AG08395 (cell line): ENCODE measurements at places on chromosomes 3 and 15.
A peak's percentile ranks its signal among the peaks of the same experiment; 100 is the strongest.

- DNase-seq = no peak
Measured at GRCh38 chr15:80066912-80067311, 7.4 kb downstream of the ZFAND6 start.

DNA sequence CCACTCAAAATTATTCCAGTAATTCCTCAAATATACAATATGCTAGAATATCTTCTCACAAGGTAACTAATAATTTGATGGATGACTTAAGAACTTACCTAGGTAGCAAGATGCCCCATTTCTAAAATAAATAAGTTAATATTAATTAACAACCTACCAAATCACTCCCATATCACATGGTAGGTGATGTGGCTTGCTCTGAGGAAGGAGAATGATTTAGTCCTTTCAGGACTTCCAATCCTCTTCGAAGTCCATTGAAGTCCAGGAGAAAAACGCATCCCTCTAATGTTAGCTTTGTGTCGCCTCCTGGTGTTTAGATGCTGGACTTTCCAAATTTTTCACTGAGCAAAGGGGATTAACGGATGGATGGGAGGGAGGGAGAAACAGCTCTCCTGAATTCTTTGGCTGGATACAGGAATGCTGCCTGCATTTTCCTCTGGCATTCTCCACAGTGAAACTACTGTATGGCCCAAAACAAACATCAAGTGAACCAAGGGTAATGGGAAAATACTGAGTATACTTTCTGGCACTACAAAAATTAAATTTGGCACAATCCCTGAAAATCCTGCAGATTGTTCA lies 58.6 kb downstream of the PRICKLE2 start:
- no peak for DNase-seq

DNA sequence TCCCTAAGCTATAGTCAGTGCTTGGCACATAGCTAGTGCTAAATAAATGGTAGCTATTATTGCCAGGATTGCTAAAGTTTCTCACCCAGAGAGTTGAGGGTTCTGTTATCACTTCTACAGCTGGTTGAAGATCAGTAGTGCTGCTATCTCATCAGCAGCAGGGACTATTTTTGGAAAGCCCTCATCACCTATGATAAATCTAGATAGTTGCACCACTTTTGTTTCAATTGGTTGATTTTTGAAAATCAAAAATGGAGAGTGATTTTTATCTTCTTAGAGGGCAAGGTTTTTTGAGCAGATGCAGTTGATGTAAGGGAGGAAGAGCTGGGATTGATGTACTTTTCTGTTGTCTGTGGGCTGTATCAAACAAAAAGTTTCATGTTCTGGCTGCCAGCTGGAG lies 101.6 kb downstream of the ST6GAL1 start:
- DNase-seq = no peak

GRCh38 chr3:9473496-9474065 lies 76.2 kb downstream of the SETD5 start:
- DNase-seq = no peak

- no peak for DNase-seq
Measured at GRCh38 chr3:172218350-172219323, 179.3 kb downstream of the FNDC3B start.

DNA sequence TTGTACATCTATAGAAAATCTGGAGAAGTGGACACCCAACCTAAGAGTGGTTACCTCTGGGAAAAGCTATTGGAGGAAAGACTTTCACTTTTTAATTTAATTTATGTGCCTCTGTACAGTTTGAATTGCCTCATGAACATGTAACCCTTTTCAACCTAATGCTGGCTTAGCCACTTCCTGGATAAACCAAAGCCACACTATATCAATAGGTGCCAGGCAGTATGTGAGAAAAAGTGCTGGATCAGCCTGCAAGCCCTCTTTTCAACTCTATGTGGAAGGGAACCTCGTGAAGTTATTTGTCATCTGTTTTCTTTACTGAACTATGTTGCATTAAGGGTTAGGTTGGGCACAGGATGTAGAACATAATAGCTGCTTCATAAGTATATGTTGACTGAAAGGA lies 9.3 kb upstream of the TOPAZ1 start:
- no peak for DNase-seq

GRCh38 chr3:23754215-23754614 lies 51.5 kb upstream of the UBE2E1 start:
- no peak for DNase-seq

- peak; percentile 93 for DNase-seq
Measured at GRCh38 chr15:51227940-51228732, 110.3 kb downstream of the CYP19A1 start.

DNA sequence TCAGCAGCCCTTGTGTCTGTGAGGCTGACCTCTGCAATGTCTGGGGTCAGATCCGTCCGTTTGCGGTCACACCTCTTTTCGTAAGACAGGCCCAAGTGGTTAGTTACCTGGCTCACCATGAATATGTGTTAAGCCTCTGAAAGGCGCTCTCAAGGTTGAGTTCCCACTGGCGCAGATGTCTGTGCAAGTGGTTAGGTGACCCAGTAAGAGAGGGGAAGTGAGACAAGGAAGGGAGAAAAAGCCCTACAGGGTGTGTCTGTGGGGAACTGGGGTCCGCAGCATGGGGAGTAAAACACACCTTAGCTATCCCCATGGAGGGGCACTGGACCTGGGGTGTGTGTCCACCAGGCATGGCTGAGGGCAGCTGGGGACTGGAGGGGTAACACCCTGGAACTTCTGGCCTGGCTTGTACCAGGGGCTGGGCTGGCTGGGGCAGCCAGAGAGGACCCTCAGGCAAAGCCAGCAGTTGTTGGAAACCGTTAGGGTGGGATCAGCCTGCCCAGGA lies 391.6 kb upstream of the PROK2 start:
- DNase-seq = no peak

DNA sequence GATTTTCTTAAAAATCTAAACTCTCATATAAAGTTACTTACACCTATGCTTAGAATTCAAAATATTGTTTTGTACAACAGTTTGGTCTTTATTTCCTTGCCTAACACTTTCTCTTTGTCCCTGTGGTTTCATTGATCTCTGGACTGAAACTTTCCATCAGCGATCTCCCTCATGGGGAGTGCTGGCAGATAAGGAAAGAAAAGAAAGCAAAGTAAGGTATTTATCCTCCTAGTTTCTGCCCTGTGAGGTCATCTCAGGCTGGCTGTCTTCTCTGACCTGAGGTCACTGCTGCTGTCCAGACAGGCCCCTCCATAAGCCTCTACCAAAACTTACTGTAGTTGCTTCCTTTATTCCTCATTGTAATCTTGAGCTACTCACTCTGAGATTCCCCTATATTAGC lies 57.9 kb upstream of the EPHA6 start:
- DNase-seq = no peak

GRCh38 chr3:1971780-1972179 lies 126.9 kb upstream of the CNTN4 start:
- no peak for DNase-seq

DNA sequence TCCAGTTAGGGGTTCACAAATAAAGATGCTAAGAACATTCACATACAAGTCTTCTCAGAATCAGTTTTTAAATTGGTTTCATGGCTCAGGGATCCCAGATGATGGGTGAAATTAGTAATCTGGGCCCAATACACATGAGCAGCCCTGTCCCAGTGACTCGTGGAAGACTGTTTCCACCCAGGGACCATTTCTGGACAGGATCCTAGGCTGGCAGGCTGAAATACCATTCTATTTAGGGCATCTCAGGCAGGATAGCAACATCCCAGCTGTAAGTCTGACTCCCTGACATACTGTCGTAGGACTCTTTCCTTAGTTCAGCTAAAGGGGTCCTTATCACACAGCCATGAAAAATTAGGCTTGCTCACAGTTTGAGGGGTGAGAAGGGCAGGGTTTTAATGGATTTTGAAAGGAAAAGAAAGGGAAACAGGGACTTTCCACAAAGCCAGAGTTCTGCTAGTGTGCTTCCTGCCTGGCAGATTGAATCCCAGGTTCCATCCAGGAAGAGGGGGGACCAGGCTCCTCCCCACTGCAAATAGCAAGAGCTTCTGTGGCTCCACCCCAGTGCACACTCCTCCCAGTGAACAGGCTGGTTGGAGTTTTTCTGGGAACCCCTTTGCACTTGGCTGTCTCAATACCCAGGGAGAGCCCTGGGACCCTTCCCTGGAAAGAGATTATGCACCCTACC lies 41.3 kb upstream of the LYZL4 start:
- no peak for DNase-seq

GRCh38 chr15:98347866-98348265 lies 300.5 kb upstream of the IGF1R start:
- DNase-seq = no peak

DNA sequence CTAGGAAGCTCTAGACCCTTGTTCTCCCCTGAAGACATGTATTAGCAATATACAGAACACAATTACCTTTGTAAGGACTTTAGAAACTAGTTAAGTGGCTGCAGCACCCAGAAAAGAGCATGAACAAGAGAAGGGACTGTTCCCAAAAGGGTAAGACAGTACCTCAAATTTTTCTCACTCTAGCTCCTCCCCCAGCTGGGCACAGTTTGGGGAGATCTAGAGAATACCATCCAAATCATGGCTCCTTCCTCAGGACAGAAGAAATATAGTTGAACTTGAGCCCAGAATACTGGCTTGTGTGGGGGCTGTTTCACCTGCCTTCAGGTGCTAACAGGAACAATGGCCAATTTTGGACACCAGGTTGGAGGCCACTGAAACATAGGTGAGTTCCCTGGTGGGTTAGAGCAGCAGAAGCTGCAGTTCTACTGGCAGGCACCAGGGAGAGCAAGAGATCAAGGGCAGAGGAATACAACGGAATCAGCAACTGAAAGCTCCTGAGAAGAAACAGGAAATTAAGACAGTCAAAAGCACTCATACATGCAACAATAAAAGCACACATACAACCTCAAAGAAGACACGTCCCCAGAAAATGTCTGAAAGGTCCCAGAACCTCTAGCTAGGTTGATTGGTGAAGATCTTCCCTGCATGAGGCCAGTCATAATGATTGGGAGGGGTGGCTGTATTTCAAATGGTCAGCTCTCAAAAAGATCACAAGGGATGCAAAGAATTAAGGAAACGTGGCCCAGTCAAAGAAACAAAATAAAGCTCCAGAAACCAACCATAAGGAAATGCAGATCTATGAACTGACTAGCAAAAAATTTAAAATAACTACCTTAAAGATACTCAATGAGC lies 104.9 kb upstream of the ASB14 start:
- peak; percentile 63 for DNase-seq

DNA sequence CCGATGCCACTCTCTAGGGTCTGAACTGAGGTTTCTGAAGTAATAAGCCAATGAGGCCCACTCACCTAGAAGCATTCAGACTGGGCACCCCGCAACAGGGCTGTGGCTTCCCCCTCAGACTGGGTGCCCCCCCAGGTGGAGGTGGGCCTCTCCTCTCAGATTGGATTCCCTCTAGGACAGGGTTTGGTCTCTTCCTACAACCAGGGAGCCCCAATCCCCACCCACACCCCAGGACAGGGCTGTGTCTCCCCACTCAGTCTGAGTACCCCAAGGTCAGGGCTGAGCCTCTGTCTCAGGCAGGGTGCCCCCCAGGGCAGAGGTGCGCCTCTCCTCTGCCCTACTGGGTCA lies 27.7 kb downstream of the PTH1R start:
- no peak for DNase-seq
